Regular cardiac myocyte (primary cell): ENCODE measurements at places on chromosomes 12 and 14. TPM values are rescaled to one million over a fixed set of nuclear protein-coding genes. Genes with fewer than 3 reads are reported as not detected.

The MYH6 gene
- total RNA-seq, result not detected in 2 replicates

The SERPINA1 gene
- under 0.01 and 0.19 TPM in 2 replicates for total RNA-seq

The MMP14 gene
- 326 and 383 TPM in 2 replicates for total RNA-seq

The WDHD1 gene
- 15.5 and 28.2 TPM in 2 replicates for total RNA-seq

The PELI2 gene
- total RNA-seq, result 3.8 and 10.1 TPM in 2 replicates

The HAL gene
- under 0.01 TPM in 1 of 2 replicates, not detected in the other for total RNA-seq

The KLHL33 gene
- total RNA-seq, result under 0.01 and 0.28 TPM in 2 replicates

The PLBD1 gene
- total RNA-seq, result 0.58 and 2.8 TPM in 2 replicates

The ALDH1L2 gene
- 40.6 and 74.4 TPM in 2 replicates for total RNA-seq

The CLEC6A gene
- not detected in 2 replicates for total RNA-seq

The RAB2B gene
- total RNA-seq, result 26.8 and 29.0 TPM in 2 replicates

The EML5 gene
- under 0.01 and 0.19 TPM in 2 replicates for total RNA-seq

The TBC1D30 gene
- 0.19 and 0.85 TPM in 2 replicates for total RNA-seq

The TC2N gene
- 0.19 and 0.56 TPM in 2 replicates for total RNA-seq

The CRADD gene
- 15.1 and 22.6 TPM in 2 replicates for total RNA-seq

The HSP90B1 gene
- 1,507 and 1,591 TPM in 2 replicates for total RNA-seq

The SLC6A15 gene
- total RNA-seq, result 0.77 and 0.85 TPM in 2 replicates

The CIROP gene
- not detected in 2 replicates for total RNA-seq

The SYCP3 gene
- total RNA-seq, result under 0.01 and 0.85 TPM in 2 replicates

The TGFB3 gene
- 3.8 and 7.3 TPM in 2 replicates for total RNA-seq

The INSM2 gene
- total RNA-seq, result under 0.01 TPM in 1 of 2 replicates, not detected in the other

The RPL10L gene
- total RNA-seq, result not detected in 2 replicates

The DDX47 gene
- 80.1 and 99.2 TPM in 2 replicates for total RNA-seq

The TBX5 gene
- total RNA-seq, result under 0.01 and 0.85 TPM in 2 replicates

The TMCC3 gene
- total RNA-seq, result 0.19 and 1.1 TPM in 2 replicates

The NEMF gene
- total RNA-seq, result 53.7 and 79.8 TPM in 2 replicates

The HOXC13 gene
- total RNA-seq, result under 0.01 TPM in 1 of 2 replicates, not detected in the other

The RPS6KL1 gene
- total RNA-seq, result 0.56 and 0.96 TPM in 2 replicates

The LETMD1 gene
- total RNA-seq, result 18.0 and 50.2 TPM in 2 replicates

The TRPV4 gene
- 1.2 and 1.7 TPM in 2 replicates for total RNA-seq

The MYF6 gene
- total RNA-seq, result not detected in 2 replicates

The IAPP gene
- total RNA-seq, result 0.96 TPM in 1 of 2 replicates, not detected in the other

The PRB3 gene
- total RNA-seq, result not detected in 2 replicates

The SIX1 gene
- total RNA-seq, result 0.38 and 0.56 TPM in 2 replicates

The POTEM gene
- total RNA-seq, result not detected in 2 replicates

The KCNC2 gene
- total RNA-seq, result not detected in 2 replicates

The GPD1 gene
- under 0.01 and 0.56 TPM in 2 replicates for total RNA-seq

The FAM186B gene
- total RNA-seq, result 0.19 and 0.28 TPM in 2 replicates

The KANSL2 gene
- 60.9 and 63.8 TPM in 2 replicates for total RNA-seq

The ADAM21 gene
- 1.5 and 2.0 TPM in 2 replicates for total RNA-seq

The AICDA gene
- total RNA-seq, result not detected in 2 replicates

The GLS2 gene
- under 0.01 TPM in 1 of 2 replicates, not detected in the other for total RNA-seq

The KLRB1 gene
- total RNA-seq, result not detected in 2 replicates

The PAX9 gene
- not detected in 2 replicates for total RNA-seq
